ENCODE measurements at places on chromosomes 7 and 10. TPM values are rescaled to one million over a fixed set of nuclear protein-coding genes. Genes with fewer than 3 reads are reported as not detected.

DNA sequence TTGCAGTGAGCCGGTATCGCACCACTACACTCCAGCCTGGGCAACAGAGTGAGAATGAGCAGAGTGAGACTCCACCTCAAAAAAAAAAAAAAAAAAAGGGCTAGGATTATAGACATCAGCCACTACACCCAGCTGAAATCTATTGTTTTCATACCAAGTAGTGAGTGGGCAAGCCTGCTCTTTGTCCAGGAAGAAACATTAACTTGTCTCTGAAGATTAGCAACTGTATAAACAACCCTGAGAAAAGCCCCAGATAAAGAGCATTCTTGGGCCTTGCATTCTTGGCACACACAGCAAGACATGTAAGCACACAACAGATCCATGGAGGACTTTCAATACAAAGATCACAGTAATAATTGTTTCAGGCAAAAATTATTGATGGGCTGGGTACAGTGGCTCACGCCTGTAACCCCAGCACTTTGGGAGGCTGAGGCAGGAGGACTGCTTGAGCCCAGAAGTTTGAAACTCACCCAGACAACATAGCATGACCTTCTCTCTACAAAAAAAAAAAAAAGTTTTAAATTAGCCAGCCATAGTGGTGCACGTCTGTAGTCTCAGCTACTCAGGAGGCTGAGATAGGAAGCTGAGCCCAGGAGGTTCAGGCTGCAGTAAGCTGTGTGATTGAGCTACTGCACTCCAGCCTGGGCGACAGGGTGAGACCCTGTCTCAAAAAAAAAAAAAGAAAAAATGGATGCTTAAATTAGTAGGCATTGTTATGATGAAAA, 4.4 kb downstream of the PSPH start:
- DNase-seq = peak; percentile 47

GRCh38 chr7:150738092-150738491, 874 bp downstream of the GIMAP5 start:
- no peak for DNase-seq

DNA sequence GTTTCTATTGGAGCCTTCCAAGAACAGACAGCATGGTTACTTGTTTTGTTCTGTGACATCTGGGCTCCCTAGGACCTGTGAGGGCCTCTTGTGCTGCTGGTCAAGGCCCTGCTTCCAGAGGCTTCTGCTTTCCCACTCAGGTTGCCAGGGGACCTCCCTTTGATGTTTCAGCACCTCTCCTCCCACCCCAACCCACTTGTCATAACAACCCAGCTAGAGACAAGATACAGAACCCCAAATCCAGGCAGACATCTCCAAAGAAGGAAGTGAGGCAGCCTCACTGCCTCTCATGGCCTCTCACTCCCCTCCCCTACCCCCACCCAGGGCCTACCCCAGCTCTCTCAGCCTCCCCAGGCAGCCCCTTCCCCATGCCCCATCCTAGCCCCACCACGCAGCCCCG, 11.3 kb downstream of the NFKB2 start:
- DNase-seq = no peak

GRCh38 chr7:140212100-140212881, 35.5 kb upstream of the KDM7A start:
- DNase-seq = no peak

GRCh38 chr7:135181261-135181928, 10.9 kb upstream of the CYREN start:
- no peak for DNase-seq

DNA sequence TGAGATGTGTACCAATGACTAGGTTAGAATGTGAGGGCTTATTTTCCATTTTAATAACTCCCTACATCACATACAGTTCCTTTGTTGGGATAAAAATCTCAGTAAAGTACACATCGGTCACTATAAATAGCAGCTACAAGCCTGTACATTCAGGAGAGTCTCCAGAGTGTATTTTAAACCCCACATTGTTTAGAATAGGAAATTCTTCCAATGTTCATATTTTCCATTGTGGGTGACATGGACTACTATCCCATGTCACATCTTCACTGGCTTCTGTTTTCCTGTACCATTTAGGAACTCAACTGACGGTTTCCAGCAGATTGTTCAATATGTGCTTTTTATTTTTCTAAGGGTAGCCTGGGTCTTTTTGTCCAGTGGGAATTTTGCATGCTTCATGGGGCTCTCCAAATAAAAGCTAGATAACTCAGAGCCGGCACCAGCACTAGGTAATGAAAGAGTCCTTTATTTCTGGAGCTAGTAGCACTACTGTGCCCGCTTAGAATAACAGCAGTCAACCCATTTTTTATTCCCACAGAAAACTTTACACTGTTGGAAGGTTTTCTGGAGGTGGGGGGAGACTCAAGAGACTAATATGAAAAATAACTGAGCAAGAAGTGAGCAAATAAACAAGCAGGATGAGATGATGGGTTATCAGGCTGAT, 100.5 kb downstream of the CALD1 start:
- DNase-seq = no peak

- no peak for DNase-seq
These were observed 33.1 kb downstream of the GSTO2 start for GRCh38 chr10:104301907-104302690.

GRCh38 chr10:124743191-124744101, 732 bp downstream of the FAM53B start:
- DNase-seq = no peak

GRCh38 chr10:97821308-97822038, 28.2 kb upstream of the GOLGA7B start:
- no peak for DNase-seq

DNA sequence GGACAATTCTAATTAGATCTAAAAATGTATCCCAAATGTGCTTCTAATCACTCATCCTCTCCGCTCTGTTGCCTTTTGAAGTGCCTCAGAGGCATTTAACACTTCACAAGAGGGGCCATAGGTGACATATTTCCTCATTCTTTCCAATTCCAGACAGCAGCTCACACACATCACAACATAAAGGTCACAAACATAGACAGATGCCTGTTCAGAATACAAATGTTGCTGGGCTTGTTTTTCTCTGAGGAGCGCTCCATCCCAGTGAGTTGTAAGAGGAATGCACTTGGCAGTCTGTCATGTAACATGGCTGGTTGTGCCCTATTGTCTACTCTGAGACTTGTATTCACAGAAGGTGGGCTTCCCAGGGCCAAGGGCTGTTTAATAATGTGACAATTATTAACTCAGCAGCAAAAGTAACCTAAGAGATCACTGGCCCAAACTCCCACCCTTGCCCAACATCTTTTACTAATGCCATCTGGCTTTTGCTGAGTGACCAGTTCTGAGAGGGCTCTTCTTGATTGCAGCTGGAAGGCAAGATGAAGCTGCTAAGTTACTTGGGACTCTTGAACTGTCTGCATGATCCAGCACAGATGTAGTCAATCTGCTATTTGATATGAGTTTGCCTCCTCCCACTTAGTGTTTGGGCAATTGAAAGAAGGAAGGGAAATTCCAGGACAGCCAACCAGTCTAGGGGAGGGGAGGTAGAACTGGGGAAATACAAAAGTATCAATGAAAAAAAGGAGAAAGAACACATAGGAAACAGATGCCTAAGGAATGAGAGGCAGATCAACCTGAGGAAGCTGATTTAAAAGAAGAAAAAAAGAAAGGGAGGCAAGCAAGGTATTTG, 13.6 kb downstream of the PON2 start:
- no peak for DNase-seq

DNA sequence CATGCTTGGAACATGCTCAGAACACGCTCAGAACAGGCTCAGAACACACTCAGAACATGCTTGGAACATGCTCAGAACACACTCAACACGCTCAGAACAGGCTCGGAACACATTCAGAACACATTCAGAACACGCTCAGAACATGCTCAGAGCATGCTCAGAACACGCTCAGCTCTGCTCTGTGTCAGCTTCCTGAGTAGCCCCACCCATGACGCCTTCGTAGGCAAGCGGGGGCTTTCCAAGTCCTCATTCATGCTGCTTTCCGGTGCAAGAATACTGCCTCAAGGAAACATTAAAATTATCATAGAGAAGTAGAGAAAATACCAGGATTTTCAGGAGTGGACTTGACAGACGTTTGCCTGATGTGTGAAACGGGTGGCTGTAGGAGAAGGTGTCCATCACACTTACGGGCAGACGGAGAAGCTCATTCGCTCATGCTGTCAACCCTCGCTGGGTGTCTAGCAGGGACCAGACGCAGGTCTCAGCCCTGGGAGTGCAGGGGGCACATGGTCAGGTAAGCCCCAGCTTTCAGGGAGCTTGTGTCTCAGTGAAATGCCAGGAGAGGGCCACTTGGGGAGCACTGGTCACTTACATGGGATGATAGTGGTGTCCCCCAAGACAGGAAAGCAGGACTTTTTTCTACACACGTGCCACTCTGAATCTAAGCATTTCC, 24.7 kb downstream of the EN2 start:
- DNase-seq = peak; percentile 12

DNA sequence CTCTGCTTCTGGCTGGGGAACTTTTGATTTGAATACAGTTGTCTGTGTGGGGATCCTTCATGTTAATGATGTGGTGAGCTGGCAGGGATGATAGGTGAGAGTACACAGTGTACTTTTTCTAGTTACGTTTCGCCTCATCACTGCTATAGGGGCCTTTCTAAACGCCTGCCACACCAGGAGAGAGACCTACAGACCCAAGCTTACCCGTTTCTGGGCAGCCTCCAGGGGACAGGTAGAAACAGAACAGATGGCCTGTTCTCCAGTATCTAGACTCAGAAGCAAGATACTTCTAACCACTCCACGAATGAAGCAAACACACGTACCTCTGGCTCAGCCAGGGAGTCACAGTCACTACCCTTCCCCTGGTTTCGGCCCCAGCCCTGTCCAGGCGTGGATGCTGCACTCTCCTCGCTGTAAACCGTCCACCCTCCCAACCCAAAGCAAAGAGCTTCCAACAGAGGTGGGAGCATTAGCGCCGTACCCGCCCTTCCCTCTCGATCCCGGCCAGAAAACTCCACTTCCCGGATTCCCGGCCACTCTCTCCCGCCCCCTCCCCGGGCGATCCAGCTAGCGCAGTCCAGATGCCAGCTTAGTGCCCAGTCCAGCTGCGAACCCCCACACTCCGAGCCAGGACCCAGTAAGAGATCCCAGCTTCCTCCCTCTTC, 1.2 kb downstream of the CCDC6 start:
- DNase-seq = peak; percentile 38

The COMMD3 gene
- total RNA-seq = 42.5 TPM
